ENCODE measurements at places on chromosomes 12 and 14. TPM values are rescaled to one million over a fixed set of nuclear protein-coding genes. Genes with fewer than 3 reads are reported as not detected.

TMEM132C gene
- total RNA-seq: not detected

- no peak for DNase-seq
These were observed 16.7 kb upstream of the E2F7 start for GRCh38 chr12:77082021-77082420.

ASB2 gene
- not detected for total RNA-seq

LALBA gene
- total RNA-seq: not detected

DNA sequence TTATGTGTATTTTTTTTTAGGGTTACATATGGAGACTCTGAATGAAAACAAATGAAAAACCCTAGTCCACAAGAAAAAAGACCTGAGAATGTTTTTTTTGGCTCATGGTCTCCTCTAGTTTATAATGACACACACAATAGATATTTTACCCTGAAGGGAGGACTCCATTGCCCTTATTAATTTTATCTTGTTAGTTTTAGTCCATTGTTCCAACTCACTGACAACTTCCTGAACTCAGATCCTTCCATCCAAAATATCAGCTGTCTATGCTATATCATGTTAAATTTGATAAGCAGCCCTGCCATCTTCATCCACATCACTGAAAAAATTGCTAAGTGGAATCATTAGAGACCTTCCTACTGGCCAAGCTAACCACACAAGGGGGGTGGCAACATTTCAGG is 232.1 kb downstream of the MON2 start:
- DNase-seq: peak; percentile 89

- DNase-seq: peak; percentile 49
These were observed 151.0 kb downstream of the ADGRD1 start for GRCh38 chr12:131104463-131105350.

- peak; percentile 47 for DNase-seq
These were observed 104.2 kb upstream of the ABCD2 start for GRCh38 chr12:39723831-39724230.

DNA sequence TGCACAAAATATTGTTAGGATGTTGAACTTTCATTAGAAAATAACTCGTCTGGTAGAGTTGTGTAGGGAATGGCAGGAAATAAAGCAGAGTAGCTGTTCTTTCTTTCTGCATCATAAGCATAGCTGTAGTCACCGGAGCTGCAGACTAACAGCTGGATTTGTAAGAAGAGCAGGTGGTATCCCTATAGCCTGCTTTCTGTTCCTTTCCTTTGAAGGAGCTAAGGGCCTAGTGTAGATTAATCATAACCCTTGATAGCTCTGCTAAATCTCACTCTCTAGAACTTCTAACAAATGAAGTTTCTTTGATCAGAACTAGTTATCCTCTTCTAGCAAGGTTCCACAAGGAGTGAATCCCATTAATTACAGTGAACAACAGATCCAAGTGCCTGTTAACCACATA is 3.5 kb downstream of the LMO3 start:
- DNase-seq: no peak

TEDC1 gene
- 10.2 TPM for total RNA-seq

DNA sequence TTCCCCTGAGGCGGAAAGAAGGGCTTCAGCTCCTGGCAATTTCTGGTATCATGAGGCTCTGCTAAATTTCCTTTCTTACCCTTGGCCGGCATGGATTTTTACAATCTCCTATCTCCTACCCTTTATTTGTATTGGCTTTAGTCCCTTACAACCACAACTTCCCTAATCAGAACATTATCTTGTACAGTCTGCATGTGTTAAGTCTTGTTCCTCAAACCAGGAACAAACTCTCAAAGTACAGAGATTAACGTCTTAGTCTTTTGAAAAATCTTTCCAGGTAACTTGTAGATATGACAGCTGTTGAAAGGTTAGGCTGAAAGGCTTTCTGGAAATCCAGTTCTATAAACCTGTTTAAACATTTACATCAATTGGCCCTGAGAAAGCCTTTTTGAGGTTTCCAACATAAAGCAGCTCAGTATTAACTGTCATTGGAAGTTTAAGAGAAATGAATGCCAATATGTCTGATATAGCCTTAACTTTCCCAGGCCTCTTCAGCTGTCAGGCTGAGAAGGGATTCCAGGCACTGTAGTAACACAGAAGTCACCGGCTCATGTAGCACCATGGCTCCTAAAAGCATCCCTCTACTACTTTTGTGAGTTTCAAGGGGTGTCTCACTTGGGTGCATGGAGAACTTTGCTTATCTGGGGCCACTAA is 360.5 kb downstream of the FUT8 start:
- DNase-seq: no peak

- DNase-seq: no peak
These were observed 1568.2 kb upstream of the SEL1L start for GRCh38 chr14:83101846-83102245.

DNA sequence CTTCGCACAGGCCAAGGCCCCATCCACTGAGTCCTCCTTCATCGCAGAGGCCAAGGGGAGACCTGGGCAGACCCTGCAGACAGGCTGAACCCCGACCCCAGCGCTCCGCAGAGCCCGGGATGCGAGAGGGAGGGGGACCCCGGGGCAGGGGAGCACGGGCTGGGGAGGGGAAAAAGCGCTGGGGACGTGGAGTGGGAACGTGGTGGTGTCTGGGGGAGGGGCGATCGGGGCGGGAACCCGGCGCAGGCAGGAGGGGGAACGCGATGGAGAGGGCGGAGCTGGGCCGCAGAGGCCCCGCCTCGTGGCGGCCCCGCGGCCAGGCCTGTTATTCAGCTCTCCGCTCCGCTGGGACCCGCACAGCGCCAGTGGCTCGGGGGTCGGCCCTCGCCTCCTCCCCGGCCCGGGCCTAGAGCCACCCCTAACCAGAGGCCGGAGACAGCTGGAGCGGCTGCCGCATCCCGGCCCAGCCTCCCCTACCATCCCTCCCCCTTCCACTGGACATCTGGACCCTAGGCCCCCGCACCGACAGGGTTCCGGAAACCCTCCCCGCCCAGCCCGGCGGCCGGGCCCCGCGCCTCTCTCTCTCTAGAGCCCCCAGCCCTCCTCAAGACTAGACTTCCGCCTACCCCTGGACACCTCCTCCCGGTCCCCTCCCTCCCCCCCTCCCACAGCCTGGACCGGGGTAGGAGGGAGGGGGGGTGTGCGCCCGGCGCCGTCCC is at the start of gene ARHGEF25:
Gene ARHGEF25 (plus strand): TSS at position 328 of the 719 bp plus-strand sequence. CDS start 460 bp downstream, outside the sequence.
- DNase-seq: peak; percentile 39

LTBP2 gene
- total RNA-seq: 5.2 TPM

MUCL1 gene
- total RNA-seq: not detected
